NCI-H2029 (cell line): ENCODE measurements at places on chromosomes 13 and 19.

GRCh38 chr19:991174-991931, 7.2 kb downstream of the WDR18 start:
- DNase-seq = no peak

GRCh38 chr13:113550453-113550852, 34.1 kb upstream of the TFDP1 start:
- DNase-seq = no peak

DNA sequence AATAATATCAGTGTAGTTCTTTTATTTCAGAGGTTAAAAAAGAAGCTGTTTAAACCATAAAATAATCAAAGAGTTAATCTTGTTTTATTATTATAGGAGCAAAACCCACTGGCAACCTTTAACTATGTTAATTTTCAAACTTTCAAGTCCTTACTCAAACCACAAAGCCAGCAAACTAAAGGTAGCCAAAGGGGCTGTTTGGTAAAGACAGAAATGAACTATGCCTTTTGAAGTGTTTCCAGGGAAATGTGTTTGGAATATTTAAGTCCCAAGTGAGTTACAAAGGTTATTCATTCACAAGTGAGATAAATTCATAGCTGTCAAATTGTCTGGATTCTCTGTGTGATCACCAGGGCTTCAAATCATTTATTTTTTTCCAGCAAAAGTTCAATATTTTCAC, 264.7 kb downstream of the MZT1 start:
- DNase-seq = no peak

DNA sequence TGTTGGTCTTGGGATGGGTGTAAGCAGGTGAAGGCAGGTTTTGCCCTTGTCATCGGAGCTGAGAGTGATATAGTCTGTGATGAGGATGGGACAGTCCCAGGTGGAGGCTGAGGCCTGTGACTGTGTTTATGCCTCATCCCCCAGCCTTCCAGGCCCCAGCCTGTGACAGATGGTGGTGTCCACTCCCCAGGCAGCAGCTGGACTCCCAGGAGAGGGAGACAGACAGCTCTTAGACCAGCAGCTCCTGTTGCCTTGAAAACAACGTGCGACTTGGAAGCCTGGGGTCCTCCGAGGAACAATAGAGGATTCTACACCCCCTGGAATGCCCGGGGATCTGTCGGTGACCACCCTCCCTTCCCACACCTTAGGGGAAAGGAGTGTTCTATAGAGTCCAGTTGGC, 63.8 kb downstream of the CHST8 start:
- DNase-seq = no peak

DNA sequence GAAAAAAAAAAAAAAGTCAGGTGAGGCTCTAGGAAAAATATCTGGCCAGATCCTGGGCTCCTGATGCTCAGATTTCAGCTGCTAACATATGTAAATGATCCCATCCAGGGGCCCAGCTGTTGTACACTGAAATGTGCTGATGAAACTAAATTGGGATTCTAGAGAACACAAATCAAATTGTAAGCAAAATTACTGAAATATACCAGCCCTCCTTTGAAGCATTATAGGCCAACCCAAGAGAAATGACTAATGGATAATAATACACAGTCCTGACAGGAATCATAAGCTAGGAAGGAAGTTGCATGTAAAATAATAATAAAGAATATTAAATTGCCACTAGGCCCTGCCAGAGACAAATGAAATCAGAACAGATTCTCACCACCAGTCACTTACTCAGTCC, 17.8 kb downstream of the KCTD12 start:
- no peak for DNase-seq

DNA sequence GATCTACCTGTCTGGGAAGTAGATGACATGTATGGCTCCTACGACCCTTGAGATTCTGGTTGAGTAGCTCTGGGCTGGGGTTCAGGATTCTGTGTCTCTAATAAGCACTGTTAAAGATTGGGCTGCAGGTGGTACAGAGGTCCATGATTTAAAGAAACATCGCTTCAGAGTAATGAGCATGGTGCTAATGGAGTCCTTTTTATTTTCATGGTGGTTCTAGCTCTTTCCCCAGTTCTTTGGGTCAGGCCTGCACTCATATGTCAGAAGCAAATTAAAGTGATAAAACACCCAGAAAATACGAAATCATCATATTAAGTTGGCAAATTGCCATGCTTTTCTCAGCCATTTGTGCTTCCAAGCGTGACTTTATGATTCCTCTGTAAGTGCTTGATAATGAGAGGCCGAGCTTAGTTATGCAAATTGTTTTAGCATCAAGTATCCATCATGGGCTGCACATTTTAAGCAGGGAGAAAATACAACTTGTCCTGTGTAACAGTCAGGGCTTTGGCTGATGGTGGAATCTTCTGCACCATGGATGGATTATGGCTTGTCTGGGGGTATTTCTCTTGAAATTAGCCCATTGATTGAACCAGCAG, 45.1 kb downstream of the MTUS2 start:
- DNase-seq = no peak

GRCh38 chr13:29905845-29906244, 55.4 kb upstream of the UBL3 start:
- DNase-seq = no peak

- no peak for DNase-seq
Observed at GRCh38 chr13:97559030-97559429, 125.1 kb downstream of the RAP2A start.

DNA sequence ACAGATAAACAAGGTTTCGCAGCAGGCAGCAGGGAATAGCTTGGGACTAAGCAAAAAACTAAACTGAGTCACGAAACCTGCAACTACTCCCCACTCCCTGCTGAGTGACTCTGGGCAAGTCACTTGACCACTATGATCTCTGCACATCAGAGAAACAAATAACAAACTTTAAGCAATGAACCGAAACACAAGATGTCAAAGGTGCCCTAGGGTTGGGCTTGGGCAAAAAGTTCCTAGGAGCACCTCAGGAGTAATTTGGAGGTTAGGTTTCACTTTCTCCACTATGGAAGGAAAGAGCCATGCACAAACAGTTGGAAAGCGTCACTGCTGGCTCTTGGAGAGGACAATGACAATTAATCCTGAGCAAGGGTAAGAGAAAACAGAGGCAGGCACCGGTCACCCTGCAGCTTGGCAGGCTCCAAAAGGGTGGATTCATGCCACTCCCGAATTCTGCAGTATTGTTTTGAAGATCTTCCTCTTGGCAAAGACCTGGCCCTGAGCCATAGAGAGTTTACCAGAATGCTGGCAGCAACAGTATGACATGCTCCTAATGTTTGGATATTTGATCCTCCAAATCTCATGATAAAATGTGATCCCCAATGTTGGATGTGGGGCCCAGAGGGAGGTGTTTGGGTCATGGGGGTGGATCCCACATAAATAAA, 60.3 kb downstream of the CRYL1 start:
- no peak for DNase-seq

DNA sequence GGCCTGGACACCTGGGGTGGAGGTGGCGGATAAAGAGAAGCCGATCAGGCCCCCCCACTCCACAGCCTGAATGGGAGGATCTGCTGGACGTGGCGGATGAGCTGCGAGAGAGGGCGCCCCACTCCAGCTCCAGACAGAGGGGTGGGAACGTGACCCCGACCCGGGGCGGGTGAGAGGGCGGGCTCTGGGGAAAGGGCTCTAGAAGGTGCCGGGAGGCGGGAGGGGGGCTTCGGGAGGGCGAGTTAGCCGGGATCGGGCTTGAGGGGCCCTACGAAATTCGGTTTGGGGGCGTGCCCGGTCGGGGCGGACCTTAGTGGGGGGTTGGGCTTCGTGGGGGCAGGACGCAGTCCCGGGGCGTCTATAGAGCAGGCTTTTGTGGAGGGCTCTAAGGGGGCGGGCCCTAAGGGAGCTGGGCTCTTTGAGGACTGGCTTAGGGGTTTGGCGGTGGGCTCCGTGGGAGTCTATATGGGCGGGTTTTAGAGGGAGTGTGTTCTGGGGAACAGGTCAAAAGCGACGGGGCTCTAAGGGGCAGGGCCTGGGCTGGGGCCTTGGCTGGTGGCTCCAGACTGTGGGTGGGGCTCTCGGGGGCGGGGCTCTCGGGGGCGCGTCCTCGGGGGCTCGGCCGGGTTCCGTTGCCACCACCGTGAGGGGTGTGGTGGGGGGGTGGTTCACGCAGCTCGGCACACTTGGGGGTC, 4.1 kb upstream of the NANOS3 start:
- no peak for DNase-seq

DNA sequence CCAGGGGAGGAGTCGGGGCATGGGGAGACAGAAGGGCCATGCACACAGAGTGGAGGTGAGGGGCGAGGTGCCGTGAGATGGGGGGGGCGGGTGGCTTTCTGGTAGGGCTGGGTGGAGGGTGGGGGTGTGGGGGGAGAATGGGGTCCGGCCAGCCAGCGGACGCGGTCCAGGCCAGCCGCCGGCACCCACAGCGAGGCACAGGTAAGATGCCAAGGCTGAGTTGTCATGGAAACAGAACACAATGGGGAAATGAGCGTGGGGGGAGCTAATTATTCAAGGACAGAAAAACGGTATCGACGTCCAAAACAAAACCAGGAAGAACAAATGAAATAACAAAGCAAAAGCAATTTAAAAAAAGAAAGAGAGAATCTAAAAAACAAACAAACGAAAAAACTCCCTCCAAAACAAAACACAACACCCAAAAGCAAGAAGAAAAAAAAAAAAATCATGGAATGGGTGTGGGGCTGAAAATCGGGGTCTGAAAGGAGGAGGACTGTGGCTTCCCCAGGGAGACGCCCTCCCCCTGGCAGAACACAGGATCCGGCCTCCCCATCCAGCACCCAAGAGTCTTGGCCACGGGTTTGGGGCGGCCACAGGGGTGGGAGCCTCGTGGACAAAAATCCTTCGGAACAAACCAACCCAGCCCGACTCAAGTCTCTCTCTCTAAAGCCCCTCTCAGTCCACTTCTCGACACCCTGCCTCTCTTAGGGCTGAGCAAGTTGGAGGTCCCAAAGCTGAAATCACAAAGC, 92.5 kb downstream of the PTPRS start:
- DNase-seq = no peak

DNA sequence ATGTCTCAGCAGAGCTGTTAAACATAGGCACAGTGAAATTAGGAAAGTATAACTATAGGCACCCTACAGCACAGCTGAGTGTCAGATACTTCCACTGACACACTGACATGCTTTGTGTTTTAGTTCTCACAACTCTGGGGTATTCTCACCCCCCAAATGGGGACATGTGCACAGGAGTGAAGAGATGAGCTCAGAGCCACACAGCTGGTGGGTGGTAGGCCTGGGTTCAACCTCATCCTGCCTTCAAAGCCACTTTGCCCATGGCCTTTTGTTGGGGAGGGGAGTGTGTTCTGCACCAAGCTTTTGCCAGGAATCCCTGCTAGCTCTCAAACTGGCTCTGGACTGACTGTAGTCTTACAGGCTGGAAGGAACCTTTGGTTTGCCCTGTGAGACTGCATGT, 1.7 kb upstream of the SLC35E1 start:
- DNase-seq = no peak

- no peak for DNase-seq
Observed at GRCh38 chr19:27865927-27866777, 1346.8 kb downstream of the UQCRFS1 start.

DNA sequence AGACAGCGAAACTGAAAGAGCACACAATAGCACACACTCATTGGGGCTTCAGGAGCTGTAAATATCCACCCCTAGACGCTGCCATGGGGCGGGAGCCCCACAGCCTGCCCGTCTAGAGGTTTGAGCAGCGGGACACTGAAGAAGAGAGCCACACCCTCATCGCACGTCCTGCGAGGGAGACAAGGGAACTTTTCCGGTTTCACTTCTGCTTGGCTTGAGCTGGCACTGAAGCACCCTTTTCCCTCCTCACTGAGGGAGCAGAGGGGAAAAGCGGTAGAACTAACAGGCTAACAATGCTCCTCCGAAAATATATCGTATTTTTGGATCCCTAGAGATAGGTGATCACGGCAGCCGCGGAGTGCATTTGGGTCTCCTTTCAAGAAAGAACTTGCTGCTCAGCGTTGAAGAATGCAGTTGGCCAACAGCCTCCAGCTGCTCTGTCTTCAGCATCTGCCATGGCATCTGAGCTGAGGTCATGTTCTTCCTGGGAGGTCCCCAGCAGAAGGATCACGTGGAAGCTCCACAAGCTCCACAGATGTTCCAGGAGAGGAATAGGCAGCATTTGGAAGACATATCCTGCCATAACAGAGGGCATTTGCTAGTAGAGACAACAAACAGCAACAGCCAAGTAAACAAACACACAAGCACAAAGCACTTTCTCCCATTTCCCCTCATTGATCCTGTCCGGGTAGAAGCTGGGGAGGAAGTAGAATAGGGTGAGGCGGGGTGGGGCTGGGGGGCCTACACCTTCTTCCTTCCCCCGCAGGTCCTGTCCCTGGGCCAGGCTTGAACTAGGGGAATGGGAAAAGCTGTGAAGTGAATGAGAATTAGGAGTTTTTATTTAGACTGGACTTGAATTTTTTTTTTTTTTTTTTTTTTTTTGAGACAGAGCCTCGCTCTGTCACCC, 44.8 kb upstream of the ALOX5AP start:
- DNase-seq = peak; percentile 6

GRCh38 chr13:98411617-98412265, 165.2 kb downstream of the STK24 start:
- no peak for DNase-seq

DNA sequence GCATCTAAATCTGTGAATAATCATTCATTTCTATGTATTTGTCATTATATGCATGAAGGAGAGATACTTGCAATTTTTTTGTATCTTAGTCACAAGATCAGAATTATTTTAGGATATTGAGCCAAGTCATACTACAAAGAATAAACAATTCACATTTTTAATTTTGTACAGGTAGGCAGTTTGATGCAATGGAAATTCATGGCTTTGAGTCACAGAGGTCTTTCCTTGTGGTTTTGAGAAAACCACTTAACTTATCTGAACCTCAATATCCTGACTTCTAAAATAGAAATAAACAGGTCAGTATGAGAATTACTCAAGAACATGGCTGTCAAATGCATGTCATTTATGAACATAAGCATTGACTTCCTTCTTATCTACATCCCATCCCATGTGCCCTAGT, 221.4 kb upstream of the SLC10A2 start:
- no peak for DNase-seq

- no peak for DNase-seq
Observed at GRCh38 chr13:69291292-69291906, 816.2 kb upstream of the ATXN8OS start.

DNA sequence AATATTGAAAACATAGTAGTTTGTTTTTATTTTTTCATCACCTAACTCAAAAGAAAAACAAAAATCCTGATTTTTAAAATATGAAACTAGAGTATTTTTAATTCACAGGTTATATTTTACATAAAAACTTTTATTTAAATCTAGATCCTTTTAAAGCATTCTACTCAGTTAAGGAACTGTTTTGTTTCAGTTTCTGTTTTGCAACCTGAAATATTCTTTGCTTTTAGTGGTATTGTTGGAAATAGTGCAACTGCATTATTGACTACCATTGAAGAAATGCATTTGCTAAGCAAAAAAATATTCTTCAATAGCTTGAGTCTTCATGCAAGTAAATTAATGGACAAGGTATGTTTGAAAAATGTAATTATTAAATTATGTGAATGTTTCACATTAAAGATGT, 43.8 kb downstream of the COG6 start:
- DNase-seq = no peak
